ENCODE measurements at places on chromosomes 5 and 9.

- peak; percentile 37 for DNase-seq
Measured at GRCh38 chr5:62011089-62011664, 294.8 kb upstream of the KIF2A start.

GRCh38 chr9:21252721-21253547 lies 13.1 kb upstream of the IFNA14 start:
- DNase-seq: peak; percentile 55

DNA sequence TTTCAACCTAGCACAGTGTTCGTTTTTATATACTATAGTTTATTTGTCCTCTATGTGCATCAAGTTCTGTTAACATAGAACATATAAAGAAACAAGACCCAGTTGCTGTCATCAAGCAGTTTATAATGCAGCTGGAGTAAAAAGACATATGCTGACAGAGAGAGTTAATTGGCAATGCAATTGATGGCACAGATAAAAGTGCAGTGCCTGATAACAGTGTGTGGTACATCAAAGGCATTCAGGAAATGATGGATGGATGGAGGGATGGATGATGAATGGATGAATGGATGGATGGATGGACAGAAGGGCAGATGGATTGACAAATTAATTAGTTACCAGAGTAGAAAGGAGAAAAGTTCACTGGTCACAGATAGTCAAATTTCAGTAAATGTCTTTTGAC lies 238.9 kb downstream of the RFK start:
- no peak for DNase-seq

- DNase-seq: no peak
Measured at GRCh38 chr9:3648722-3649246, 123.0 kb upstream of the RFX3 start.

DNA sequence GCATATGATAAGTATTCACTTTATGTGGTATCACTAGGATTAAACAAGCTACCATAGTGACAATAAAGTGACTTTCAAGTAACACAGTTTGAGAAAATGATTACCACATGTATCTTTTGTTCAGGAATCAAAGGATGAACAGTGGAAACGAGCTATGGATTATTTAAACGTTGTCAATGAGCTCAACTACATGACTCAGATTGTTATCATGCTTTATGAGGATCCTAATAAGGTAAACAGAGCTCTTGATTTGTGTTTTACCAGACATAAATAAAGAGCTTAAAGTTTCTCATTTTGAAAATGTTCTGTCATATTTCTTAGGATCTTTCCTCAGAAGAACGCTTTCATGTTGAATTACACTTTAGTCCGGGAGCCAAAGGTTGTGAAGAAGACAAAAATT lies 57.4 kb downstream of the PPIP5K2 start:
- DNase-seq: no peak

DNA sequence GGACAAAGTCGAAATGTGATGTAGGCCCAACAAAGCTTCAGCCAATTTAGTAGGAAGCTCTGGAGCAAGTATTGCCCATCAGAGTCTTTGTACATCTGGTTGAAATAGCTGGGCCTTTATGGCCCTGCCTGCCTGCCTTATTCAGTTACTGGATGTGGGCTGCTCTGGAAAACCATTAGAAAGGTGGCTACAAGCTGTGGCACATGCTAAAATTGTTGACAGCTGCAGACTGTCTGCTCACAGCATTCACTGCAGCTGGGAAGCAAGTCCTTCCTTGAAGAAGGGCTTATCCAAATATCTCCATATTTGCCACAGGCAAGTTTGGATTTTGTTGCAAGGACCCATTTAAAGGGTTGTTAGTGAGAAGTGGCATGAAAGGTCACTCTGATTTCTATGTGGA lies 24.4 kb downstream of the SMIM15 start:
- no peak for DNase-seq

DNA sequence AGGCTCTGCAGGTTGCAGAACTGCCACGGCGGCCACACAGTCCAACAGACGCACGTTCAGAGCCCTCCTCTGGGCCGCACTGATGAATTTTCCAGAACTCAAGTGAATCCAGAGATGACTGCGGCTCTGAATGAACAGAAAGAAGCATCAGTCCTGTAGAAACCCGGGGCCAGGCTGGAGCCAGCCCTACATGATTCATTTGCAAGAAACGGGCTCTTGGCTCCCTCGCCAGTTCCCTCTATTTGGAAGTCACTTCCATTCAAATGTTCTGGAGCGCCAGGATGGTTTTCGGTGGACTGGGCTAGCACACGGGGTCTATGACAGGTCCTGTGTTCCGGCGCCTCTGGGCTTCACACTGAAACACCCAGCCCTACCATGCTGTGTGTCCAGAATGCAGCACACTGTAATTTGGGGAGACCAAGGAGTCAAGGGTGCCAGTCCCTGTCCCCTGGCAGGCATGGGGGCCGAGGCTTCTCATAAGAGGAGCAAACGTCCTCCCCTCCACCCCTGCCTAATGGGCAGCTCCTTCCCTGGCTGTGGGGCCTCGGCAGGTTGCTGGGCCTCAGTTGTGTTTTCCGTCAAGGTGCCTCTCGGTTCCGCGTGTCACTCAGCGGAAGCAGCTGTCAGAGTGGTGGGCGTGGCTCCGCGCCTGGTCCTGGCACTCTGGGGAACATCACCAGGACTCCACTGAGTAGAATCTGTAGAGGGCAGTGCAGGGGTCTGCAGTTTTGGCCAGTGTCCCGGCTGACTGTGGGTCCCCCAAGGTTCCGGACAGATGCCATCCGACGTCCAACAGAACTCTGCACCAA lies 18.1 kb upstream of the COL5A1 start:
- DNase-seq: no peak

DNA sequence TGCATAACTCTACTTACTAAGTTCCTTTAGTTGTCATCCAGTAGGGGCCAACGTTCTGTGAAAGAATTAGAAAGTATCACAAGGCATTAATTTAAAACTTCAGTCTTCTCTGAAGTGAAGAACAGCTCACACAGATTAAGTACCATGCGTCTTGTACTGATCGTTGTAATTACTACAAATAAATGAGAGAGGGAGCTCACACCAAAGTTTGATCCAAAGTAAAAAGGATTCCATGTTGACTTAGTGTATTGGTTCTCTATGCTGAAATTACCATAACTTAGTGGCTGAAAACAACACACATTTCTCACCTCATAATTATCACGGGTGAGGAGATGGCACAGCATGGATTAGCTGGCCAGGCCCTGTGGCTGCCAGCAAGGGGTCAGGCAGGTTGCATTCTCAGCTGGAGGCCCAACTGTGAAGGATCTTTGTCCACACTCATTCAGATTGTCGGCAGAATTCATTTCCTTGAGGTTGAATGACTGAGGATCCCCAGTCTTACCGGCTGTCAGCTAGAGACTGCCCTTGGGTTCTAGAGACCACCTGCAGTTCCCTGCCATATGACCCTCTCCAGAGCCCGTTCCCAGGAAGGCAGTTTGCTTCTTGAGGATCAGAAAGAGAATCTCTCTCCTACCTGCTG lies 169.1 kb downstream of the YTHDC2 start:
- DNase-seq: no peak

DNA sequence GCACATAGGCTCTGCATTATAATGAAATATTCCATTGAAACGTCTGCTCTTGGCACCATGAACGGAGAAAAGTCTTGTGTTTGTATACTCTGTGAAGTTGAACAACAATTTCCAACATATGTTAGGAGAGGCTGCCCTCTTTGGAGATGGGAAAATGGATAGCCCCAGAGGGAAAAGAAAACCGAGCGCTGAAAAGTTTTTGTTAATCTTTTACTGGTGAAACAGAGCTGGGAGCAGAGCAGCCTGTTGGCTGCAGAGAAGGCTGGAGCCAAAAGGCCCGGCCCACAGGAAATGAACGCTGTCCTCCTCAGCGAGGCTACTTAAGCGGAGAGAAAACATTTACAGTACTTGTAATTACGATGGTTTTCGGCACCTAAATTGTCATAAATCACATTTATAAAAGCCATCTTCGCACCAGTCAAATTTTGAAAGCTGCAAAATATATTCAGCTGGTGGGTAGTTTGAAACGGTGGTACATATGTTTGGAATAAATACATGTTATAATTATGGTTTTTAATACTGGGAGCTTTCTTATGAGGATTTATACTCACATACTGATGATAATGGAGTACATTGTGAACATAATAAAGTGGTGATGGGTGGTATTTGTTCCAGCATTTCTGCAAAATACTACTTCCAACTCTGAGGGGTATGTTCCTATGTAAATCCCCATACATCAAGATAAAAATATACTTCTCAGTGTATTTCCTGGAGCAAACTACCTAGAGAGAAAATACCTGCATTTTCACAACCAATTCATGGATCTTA lies 129.6 kb upstream of the CNTLN start:
- DNase-seq: no peak
